ENCODE measurements at places on chromosomes 2 and 18. TPM values are rescaled to one million over a fixed set of nuclear protein-coding genes. Genes with fewer than 3 reads are reported as not detected.
A peak's percentile ranks its signal among the peaks of the same experiment; 100 is the strongest.

DNA sequence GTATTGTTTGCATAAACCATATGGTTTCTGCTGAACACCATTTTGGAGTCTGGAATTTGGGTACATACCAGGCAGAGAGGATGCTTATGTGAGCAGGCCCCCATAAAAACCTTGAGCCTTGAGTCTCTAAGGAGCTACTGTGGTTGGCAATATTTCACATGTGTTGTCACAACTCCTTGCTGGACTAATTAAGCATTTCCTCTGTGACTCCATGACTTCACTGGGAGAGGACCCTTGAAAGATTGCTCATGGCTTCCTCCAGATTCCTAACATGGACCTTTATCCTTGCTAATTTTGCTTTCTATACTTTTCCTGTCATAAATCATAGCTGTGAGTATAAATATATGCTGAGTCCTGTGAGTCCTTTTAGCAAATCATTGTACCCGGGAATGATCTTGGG lies 7.6 kb upstream of the COQ10B start:
- no peak for DNase-seq

Gene SLC4A3
- 65.2 TPM for total RNA-seq

Gene KLHL41
- 2.0 TPM for total RNA-seq

DNA sequence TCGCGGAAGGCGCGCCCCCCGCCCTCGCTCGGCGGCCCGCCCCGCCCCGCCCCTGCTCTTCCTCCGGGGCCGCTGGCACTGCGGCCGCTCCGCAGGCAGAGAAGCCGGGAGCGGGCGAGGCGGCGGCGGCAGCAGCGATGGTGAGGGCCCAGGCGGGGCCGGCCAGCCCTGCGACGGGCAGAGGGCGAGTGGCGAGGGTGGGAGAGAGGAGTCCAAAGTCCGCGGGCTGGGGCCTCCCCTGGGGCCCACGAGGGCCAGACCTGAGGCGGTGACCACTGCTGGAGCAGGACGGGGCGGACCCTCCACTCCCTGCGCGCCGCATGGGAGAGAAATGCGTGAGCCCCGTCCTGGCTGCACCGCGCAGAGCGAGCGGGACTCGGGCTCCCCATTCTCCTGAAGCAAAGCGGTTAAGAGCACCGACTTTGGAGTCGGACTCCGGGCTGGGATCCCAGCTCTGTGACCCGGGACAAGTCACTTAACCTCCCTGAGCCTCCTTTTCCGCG lies at the start of gene VAMP5:
Gene VAMP5 (plus strand): TSS at position 78 of the 503 bp plus-strand sequence. CDS start 60 bp downstream, at position 138.
- no peak for DNase-seq

DNA sequence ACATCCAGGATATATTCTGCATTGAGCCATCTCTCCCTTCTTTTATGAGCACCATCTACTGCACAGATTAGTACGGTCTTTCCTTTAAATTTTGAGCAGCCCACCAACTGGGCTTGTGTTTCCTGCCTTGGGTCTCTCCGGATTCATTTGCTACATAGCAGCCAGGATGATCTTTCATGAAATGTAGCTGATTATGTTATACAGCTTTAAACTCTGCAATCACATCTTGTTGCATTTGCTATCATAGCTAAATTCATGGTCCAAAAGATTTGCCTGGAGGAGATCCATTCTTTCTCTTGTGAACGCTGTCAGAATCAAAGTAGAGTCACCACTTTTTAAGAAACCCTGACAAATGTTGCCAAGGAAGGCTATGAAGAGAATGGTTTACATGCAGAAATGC lies 215.1 kb upstream of the LRRTM4 start:
- DNase-seq = no peak

DNA sequence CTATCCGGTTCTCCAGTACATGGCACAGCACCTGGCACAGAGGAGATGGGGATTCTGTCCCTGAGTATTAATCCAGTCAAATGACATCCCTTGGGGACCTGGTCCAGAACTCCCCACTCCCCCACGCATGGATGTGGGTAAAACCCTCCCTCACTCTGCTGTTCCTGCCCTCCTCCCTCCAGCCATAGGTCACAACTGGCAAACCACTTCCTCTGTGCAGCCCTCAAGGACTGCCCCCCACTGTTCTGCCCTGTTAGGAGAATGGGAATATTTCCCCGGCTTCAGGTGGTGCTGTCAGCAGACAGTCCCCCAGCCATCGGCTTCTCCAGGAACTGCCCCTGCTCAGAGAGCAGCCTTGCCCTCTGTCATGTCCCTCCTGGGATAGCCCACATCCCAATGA lies 1.5 kb upstream of the TFCP2L1 start:
- DNase-seq = no peak

Gene MAP3K19
- 2.3 TPM for total RNA-seq

DNA sequence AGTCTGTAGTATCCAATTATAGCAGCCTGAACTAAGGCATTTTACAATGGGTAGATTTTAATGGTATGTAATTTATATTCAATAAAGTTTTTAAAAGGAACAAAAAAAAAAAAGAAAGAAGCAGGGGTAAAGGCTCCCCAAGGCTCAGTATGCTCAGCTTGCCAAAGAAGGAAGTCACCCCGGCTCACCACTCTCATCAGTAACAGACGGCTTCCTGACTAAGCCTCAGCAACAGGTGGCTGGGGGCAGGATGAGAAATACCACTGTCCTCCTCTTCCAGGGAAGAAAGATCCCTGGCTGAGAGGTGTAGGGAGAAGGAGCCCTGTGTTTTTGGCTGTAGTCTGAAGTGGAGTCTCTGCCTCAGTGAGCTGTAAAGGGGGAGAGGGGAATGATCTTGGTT lies 121.2 kb downstream of the ARHGEF4 start:
- no peak for DNase-seq

Gene PLEK
- total RNA-seq = 3.4 TPM

Gene CTDP1
- total RNA-seq = 18.8 TPM

Gene C2orf66
- not detected for total RNA-seq

Gene ANKRD44
- total RNA-seq = 35.3 TPM

DNA sequence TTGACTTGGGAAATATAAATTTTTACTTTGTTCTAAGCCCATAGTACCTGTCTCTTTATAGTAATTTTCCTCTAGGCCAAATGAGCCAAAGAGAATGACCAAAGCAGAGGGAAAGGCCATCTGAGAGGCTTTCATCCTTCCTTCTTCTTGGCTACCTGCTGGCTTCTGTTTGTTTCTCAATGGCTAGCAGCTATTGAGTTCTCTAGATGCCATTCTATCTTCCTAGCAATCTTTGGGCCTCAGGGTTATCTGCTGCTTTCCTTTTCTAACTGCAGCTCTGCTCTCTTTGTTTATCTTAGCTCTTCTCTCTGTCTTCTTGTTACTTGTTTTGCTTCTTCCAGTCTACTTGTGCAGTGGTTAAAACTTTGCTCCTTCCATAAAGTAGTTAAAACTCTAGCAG lies 601.1 kb upstream of the NRXN1 start:
- no peak for DNase-seq

Gene MORN2
- 20.6 TPM for total RNA-seq

Gene NEU2
- not detected for total RNA-seq

DNA sequence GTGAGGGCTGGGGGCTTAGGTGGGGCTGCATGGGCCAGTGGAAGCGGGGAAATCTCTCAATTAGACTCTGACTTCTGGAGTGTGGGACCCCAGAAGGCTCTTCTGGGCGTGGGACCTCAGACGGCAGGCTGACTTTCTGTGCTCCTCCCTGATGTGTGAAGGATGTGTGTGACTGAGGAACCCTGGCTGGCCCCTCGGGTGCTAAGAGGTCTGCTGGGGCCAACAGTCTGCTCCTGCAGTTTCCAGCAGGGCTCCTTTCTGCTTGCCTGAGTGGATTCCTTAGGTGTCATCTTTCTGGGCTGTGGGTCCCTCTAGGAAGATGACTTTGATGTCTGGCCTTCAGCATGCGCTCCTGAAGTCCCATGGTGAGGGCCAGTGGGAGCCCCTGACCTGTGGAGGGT lies 167.5 kb downstream of the DYSF start:
- DNase-seq = peak; percentile 13

DNA sequence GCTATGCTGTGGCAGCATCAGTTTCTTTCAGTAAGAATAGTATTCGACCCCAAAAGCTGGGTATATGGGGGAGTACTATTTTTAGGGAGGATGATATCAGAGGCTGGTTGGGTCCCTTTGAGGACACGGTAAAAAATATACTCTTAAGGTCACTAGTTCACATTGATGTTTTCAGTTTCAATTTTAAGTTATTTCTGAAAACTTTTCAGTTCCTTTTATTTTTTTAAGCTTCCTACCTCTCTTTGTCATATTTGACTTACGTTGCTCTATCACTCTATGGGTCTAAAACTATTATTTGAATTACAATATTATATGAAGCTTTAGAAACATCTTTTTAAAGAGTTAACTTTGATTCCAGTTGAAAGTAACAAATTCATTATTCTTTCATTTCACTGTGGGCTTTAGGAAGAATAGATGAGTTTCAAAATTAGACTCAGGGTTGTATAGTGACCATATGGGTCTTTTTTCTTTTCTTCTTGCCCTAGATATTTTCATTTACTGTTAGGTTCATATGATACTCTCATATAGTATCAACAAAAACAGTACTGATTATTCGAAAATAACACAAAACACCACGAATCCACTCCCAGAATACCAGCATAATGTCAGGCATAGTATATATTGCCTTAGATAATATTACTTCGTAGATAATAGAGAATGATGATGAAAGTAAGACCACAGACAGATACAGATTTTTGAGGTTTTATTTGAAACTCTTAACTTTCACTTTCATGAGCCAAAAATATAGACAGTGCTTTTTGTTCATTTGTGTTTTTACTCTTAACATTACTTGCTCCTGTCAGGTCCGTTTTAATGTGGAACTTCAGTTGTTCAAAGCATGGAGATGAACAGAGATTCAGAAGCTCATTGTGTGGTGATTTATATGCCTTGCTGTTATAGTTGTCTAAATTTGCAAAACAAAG lies 9.8 kb downstream of the RMDN2 start:
- DNase-seq = no peak

Gene PRKAG3
- not detected for total RNA-seq

Gene KIAA2012
- 1.6 TPM for total RNA-seq

DNA sequence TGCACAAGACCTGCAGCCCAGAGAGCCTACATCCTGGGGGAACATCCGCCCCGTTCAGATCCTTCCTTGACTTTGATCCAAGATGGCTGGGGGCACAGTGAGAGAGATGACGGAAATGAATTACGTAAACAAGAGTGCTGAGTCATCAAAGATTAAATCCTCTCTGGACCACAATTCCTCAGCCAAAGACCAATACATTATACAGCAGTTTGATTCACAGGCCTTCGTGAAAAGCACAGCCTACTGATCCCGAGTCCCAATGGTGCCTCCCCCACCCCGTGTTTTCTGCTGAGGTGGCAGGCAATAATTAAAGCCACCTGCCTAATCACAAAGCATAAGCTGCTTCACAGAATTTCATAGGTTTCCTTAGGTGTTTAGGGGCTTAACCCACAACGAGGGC lies 43.0 kb downstream of the MYO5B start:
- DNase-seq = no peak

Gene MAP3K20
- total RNA-seq = 18.2 TPM

GRCh38 chr2:18552351-18553077 lies 7.9 kb downstream of the RDH14 start:
- DNase-seq = no peak

Gene DNER
- 105 TPM for total RNA-seq

- no peak for DNase-seq
Observed at GRCh38 chr18:13684546-13684945, 41.8 kb downstream of the FAM210A start.

Gene MALL
- total RNA-seq = 2.9 TPM

DNA sequence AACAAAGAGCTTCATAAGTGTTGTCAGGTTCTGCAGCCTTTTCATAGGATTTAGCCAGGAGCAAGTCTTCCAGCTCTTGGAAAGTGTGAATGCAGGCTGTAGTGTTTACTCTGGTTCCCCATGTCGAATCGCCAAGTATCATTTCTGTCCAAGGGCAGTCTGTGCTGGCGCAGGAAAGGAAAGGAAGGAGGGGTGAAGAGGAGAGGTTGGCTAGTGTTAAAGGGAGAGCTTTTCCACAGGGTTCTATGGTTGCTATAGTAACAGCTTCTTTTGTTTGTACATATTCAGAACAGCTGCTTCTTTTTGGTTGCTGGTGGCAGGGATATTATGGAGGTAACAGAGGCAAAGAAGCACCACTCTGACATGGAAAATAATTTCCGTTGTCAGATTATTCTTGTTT lies 69.9 kb downstream of the KCNH7 start:
- DNase-seq = no peak

- DNase-seq = no peak
Observed at GRCh38 chr2:222854773-222855700, 5.8 kb upstream of the ACSL3 start.

Gene PCARE
- total RNA-seq = 0.48 TPM

GRCh38 chr18:11163665-11164064 lies 14.3 kb upstream of the PIEZO2 start:
- no peak for DNase-seq

DNA sequence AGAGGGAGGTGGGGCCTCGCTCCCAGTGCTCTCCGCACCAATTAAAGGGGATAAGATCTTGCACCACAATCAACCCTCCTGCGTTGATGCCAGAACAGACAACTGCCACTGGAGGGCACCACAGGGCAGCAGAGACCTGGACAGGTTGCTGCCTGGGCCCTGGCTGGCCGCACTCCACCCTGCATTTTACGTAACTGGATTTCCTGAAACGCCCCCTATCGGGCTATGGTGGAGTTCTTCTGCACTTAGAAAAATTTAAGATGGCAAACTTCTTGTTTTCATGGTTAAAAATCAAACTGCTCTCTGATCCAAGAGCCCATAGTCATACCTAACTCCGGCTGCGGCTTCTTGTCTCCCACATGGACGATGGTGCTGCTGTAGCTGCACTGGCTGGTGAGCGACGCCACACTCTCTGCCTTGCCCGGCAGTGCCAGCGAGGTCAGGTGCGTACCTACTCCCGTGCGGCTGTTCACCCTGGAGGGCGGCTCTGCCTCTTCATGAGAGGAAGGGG lies 16.8 kb upstream of the HES6 start:
- DNase-seq = peak; percentile 57

DNA sequence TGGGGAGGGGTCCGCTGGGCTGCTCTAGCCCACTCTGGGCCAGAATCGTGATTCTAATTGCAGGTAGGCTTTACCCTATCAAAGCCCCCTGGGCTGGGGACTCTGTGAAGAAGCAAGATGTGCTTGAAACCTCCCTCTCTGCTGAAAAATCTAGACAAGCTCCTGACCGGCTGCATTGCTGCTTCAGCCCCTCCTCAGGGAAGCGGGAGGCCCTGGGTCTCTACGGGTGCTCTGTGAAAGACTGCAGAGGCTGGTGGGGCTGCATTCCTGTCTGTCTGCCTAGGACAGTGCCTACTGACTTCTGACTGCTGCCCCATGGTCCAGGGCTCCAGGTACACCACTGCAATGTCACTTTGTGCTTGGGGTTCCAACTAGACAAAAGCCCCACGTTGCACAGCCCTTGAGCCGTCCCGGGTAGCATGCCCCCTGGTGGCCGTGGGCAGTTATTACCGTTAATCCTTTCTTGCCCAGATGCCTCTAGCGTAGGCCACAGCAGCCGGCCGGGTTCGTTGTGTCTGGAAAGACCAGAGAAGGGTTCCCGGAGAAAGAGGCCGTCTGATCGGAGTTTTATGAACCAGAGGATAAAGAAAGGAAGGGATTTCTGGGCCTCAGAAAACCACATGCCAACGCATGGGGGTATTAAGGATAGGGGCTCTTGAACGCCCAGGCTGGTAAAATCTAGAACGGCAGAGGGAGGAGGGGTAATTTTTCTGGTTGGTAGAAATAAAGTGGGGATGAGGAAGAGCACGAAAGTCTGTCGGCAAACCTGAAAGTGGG lies 15.9 kb upstream of the C1QL2 start:
- DNase-seq = no peak

Gene NOL4
- total RNA-seq = 65.9 TPM

Gene KLHL14
- total RNA-seq = 2.0 TPM

Data from dorsolateral prefrontal cortex (tissue), 122 donors.